ENCODE measurements at places on chromosomes 1 and 21.

DNA sequence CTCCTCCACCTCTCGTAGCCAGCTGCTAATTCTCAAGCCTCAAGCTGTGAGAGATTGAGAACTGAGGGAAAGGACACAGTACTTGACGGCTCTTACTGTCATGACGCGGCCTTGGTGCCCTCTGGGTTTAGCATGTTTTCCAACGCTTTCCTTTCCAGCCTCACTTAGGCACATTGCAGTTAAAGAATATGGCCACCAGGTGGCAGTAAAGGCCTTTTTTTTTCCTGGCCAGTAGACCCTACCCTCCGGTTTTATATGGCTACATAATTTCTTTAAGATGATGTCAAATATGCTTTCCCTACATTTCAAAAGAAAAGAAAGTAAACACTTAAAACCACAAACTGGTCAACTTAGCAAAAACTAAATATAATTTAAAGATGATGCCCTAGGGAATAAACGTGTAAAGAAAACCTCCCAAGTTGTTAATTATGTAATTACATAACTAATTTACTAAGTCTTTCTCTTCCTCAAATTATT is 56.8 kb upstream of the PRDX6 start:
- peak; percentile 77 for DNase-seq

- DNase-seq, result no peak
Observed at GRCh38 chr1:223257856-223258550, 106.0 kb downstream of the SUSD4 start.

DNA sequence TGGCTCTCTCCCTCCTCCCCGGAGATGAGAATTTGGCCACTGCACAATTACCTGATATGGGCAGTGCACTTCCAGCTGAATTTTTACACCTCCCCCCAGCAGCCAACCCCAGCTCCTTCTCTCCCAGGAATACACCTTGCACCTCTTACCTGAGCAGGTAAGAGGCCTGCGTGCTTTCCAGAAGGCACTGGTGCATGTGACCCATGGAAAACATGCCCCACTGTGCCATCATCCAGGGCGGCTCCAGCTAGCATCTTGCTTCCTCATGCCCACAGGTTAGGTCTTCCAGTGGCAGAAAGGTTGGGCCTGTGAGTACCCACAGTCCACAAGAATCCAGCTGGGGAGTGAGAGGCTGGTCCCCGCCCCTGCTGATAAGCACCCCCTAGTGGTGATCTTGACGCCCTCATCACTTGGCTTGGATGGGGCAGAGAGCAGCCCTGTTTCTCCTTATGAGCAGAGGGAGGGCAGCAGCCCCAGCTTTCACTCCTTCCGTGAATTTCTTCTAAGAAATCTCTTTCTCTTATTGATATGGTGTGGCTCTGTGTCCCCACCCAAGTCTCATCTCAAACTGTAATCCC is 57.8 kb downstream of the EDARADD start:
- no peak for DNase-seq

DNA sequence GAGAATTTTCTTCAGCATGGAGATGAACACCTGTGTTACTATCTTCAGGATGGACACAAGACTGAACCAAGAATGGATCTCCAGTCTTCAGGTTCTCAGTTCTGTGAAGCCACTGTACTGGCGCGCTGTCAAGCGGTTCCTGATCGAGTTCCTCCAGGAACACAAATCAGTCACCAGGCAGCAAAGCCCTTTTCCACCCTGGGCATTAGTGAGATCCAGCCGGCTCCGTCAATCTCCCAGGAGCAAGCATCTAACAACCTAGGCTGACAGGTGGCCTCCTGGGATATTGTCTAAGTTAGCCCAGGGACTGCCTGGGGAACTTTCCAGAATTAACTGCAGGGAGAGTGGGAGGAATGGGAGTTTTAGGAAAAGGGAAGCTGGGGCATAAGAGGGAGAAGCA is 9.7 kb upstream of the IGFN1 start:
- no peak for DNase-seq

DNA sequence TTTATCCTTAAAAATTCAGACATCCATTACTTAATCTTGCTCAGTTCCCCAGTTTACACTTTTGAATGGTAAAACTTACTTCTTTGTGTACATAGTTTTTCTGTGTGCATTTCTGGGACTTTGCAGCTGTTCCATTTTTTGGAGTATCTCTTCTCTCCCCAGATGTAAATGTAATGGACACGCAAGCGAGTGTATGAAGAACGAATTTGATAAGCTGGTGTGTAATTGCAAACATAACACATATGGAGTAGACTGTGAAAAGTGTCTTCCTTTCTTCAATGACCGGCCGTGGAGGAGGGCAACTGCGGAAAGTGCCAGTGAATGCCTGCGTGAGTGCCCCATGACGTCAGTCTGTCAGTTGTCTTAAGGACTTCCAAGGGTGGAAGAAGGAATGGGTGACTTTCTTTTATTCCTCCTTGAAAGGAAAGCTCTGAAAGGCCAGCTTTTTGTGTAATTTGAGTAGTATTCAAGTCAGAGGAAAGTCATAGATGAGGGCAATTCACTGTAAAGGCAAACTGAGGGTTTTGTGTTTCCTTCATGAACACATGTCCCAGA is 75.7 kb upstream of the LAMC2 start:
- no peak for DNase-seq

GRCh38 chr1:216559359-216559758 is 136.1 kb upstream of the USH2A start:
- DNase-seq, result no peak

Measured in fibroblast of skin of right biceps (primary cell).